WTC11 (cell line): ENCODE measurements at places on chromosomes 16 and 17. TPM values are rescaled to one million over a fixed set of nuclear protein-coding genes. Genes with fewer than 3 reads are reported as not detected.

GRCh38 chr16:27620541-27620940, 70.6 kb downstream of the KATNIP start:
- no peak for DNase-seq
- no peaks in the 10 kb centered on the region for H3K27me3 ChIP-seq
- H3K36me3 ChIP-seq = peaks cover 7% of the 10 kb centered on the region; the same call in 1 of the 2 replicates
- H3K4me3 ChIP-seq = no peak overlapping the region
- H3K4me1 ChIP-seq = peaks cover 14% of the 10 kb centered on the region
- H3K27ac ChIP-seq = no peak overlapping the region

- H3K36me3 ChIP-seq = no peaks in the 10 kb centered on the region
- no peak overlapping the region for H3K27ac ChIP-seq
- no peak overlapping the region for H3K4me3 ChIP-seq
These were observed 30.8 kb upstream of the RBBP6 start for GRCh38 chr16:24508614-24509013.

- no peak for DNase-seq
- peaks cover 69% of the 10 kb centered on the region for H3K36me3 ChIP-seq
- no peaks in the 10 kb centered on the region for H3K27me3 ChIP-seq
- no peak overlapping the region for H3K27ac ChIP-seq
These were observed 16.8 kb downstream of the SMCR8 start for GRCh38 chr17:18331879-18332278.

DNA sequence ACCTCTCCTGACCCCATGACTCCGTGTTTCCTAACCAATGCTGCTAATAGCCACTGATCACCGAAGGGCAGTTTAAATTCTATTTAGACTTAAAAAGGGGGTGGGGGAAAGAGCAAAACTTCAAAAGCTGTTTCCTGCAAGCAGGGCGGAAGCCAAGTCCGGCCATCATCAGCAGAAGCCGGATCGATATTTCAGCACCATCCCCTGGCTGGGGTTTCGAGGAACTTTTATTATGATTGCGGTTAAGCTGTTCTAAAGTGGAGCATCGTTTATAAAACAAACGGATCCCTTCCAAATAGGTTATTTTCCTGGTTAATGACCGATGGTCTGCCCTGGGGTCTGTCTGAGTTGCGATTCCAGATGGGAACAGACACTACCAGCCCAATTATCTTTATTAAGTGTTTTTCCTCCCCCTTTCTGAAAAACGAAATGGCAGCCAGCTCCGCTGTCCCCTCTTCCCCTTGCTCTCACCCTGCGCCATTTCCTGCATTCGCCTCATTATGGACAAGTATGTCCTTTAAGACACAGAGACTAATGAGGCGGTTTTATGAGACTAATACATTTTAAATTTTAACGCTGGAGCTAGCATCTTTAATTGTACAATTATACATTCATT, 76.1 kb upstream of the IRX3 start:
- DNase-seq = no peak
- H3K36me3 ChIP-seq = no peaks in the 10 kb centered on the region
- no peak overlapping the region for H3K27ac ChIP-seq
- H3K4me1 ChIP-seq = peaks cover 50% of the 10 kb centered on the region
- H3K4me3 ChIP-seq = 0 out of 2 replicates have a peak overlapping the region, but pooled peaks have one; percentile 17
- H3K27me3 ChIP-seq = peaks cover 3% of the 10 kb centered on the region

- H3K27ac ChIP-seq = no peak overlapping the region
- no peak overlapping the region for H3K4me3 ChIP-seq
- no peaks in the 10 kb centered on the region for H3K27me3 ChIP-seq
- H3K36me3 ChIP-seq = peaks cover 28% of the 10 kb centered on the region
- no peak for DNase-seq
These were observed 13.7 kb upstream of the MNT start for GRCh38 chr17:2414446-2415064.

DNA sequence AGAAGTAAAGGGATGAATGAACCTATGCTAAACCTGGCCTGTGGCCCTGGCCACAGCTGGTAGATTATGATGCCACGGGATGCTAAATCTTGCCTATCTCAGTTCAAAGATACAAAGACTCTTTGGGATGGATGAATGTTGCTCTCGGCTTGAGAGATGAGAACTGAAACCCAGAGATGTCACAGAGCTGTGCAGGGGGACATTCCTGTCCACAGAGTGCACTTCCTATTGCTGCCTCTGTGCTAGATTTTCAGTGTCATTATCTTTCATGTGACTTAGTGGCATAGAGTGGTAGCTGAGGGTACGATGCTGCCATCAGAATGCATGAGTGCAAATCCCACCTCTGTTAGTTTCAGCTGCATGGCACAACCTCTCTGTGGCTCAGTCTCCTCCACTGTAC, 2.3 kb upstream of the MT1M start:
- H3K4me1 ChIP-seq = peaks cover 35% of the 10 kb centered on the region
- H3K27me3 ChIP-seq = peaks cover 100% of the 10 kb centered on the region
- no peak overlapping the region for H3K4me3 ChIP-seq

DNA sequence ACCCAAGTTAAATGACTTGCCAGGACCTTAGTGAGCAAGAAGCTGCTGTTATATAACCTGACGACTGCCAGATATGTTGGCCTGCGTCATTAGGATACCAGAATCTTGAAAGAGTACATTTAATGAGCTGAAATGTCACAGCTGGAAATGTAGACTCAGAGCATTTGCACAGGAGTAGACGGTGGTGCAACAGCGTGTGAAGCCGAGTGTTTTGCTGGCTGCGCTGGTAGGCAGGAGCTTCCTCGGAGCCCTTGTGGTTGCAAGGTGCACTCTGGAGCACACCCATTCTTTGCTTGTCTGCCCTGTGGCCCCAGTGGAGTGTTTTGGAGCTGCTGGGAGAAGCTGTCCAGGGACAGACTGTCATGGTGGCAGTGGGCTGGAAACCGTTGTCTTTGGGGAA, 79.3 kb downstream of the BANP start:
- peaks cover 37% of the 10 kb centered on the region for H3K36me3 ChIP-seq
- H3K27ac ChIP-seq = peak overlapping the region; percentile 88; the same call in 1 of the 2 replicates
- no peak for DNase-seq

DNA sequence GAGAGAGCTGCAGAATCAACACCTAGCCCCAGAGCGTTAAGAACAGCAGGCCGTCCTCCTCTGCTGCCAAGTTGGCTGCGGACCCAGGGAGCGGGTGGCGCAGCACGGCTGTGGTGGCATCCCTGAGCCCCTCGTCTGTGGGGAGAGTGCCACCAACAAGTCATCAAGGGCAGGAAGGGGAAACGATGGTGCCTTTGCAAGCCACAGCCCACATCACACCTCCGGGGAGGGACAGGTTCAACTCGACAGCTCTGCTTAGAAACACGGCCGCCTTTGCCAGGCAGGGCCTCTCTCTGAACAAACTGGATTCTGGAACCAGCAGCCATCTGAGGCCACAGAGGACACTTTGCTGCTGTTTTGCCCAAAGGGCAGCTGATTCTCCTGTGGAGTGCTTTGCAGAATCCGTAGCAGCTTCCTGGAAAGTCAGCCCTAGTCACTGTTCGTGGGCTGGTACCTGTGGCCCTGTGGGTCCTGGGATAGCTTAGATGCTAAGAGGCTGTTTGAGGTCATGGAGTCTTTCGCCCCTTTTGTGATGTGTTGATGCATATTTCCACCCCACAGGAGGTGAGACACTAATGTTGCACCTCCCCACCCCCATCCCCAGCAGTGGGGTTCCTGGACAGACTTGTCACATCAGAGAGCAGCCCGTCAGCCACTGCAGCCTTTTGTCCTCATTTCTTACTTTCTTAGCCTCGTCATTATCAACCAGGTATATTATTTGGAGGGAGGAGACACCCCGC, 270.6 kb downstream of the CPPED1 start:
- H3K4me1 ChIP-seq = no peaks in the 10 kb centered on the region
- DNase-seq = no peak
- H3K36me3 ChIP-seq = no peaks in the 10 kb centered on the region

DNA sequence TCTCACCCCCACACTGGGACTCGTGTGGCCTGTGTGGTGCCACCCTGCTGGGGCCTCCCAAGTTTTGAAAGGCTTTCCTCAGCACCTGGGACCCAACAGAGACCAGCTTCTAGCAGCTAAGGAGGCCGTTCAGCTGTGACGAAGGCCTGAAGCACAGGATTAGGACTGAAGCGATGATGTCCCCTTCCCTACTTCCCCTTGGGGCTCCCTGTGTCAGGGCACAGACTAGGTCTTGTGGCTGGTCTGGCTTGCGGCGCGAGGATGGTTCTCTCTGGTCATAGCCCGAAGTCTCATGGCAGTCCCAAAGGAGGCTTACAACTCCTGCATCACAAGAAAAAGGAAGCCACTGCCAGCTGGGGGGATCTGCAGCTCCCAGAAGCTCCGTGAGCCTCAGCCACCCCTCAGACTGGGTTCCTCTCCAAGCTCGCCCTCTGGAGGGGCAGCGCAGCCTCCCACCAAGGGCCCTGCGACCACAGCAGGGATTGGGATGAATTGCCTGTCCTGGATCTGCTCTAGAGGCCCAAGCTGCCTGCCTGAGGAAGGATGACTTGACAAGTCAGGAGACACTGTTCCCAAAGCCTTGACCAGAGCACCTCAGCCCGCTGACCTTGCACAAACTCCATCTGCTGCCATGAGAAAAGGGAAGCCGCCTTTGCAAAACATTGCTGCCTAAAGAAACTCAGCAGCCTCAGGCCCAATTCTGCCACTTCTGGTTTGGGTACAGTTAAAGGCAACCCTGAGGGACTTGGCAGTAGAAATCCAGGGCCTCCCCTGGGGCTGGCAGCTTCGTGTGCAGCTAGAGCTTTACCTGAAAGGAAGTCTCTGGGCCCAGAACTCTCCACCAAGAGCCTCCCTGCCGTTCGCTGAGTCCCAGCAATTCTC, 27.4 kb downstream of the STH start:
- peaks cover 28% of the 10 kb centered on the region for H3K4me1 ChIP-seq
- no peaks in the 10 kb centered on the region for H3K27me3 ChIP-seq
- peak overlapping the region; percentile 60; the same call in 1 of the 2 replicates for H3K27ac ChIP-seq
- no peak overlapping the region for H3K4me3 ChIP-seq
- DNase-seq = no peak

- DNase-seq = no peak
- H3K4me1 ChIP-seq = peaks cover 17% of the 10 kb centered on the region
- peaks cover 7% of the 10 kb centered on the region for H3K36me3 ChIP-seq
- H3K27me3 ChIP-seq = no peaks in the 10 kb centered on the region
- H3K27ac ChIP-seq = peak overlapping the region; percentile 11; the same call in 1 of the 2 replicates
These were observed 1.7 kb downstream of the RPH3AL start for GRCh38 chr17:350706-351448.

- H3K27me3 ChIP-seq = no peaks in the 10 kb centered on the region; the same call in 1 of the 2 replicates
- peaks cover 63% of the 10 kb centered on the region for H3K4me1 ChIP-seq
- DNase-seq = peak; percentile 23
- no peak overlapping the region; the same call in 1 of the 2 replicates for H3K4me3 ChIP-seq
- H3K27ac ChIP-seq = no peak overlapping the region
These were observed 63.7 kb upstream of the LYRM9 start for GRCh38 chr17:27956601-27957445.

DNA sequence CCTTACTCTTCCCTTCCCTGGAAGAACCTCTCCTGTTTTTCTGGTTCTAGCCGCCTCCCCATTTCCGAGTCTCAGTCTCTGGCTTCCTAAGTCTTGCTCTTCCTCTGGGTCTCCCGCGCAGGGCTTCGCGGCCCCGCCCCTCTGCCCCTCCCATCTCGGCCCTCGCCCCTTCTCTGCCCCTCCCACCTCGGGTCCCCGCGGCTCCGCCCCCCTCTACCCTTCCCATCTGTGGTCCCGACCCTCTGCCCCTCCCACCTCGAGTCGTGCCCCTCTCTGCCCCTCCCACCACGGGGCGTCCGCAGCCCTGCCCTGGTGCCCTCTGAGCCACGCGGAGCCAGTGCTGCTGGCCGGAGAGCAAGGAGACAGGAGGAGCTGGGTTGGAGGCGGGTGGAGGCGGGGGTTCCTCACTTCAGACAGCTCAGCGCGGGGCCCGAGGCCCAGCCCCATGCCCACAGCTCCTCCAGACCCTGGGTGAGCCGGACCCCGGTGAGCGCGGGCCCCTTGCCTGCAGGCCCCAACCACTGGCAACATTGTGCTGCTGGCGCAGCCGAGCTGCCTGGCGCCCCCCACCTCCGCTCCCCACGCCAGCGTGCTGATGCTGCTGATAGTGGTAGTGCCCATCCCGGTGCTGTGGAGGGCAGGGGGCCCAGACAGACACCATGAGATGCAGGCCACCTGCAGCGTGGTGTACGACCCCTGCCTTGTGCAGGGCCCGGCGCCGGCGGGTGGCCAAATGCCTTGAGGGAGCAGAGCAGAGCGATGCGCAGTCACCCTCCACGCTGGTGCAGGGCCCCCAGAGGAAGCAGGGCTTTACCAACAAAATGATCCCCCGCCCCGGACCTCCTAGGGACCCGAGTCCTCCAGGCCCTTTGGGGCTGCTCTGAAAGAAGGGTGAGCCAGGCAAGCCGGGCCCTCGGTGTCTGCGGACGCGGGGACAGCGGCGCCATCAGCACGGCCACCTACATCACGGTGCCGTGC, 2115.3 kb downstream of the TP53TG3F start:
- H3K27ac ChIP-seq = no peak overlapping the region
- H3K4me3 ChIP-seq = no peak overlapping the region
- DNase-seq = no peak
- H3K36me3 ChIP-seq = peaks cover 71% of the 10 kb centered on the region

GRCh38 chr17:44222112-44222869, 2.8 kb upstream of the UBTF start:
- H3K4me1 ChIP-seq = peaks cover 12% of the 10 kb centered on the region
- peaks cover 3% of the 10 kb centered on the region; the same call in 1 of the 2 replicates for H3K36me3 ChIP-seq
- peak; percentile 69 for DNase-seq

GRCh38 chr16:53945996-53946395, 242.0 kb downstream of the FTO start:
- H3K27ac ChIP-seq = no peak overlapping the region
- no peak for DNase-seq
- H3K4me1 ChIP-seq = 0 out of 2 replicates have a peak, but pooled peaks cover 6% of the 10 kb centered on the region
- no peaks in the 10 kb centered on the region for H3K27me3 ChIP-seq

GRCh38 chr17:68127914-68128313, 92.4 kb downstream of the KPNA2 start:
- DNase-seq = no peak
- H3K36me3 ChIP-seq = peaks cover 3% of the 10 kb centered on the region
- H3K27me3 ChIP-seq = no peaks in the 10 kb centered on the region

- peaks cover 7% of the 10 kb centered on the region for H3K4me1 ChIP-seq
- no peaks in the 10 kb centered on the region for H3K27me3 ChIP-seq
- H3K27ac ChIP-seq = no peak overlapping the region
- no peak overlapping the region for H3K4me3 ChIP-seq
- H3K36me3 ChIP-seq = no peaks in the 10 kb centered on the region
- DNase-seq = no peak
These were observed 128.4 kb downstream of the WWOX start for GRCh38 chr16:78227855-78228254.

- H3K27ac ChIP-seq = no peak overlapping the region
- no peak for DNase-seq
- H3K4me3 ChIP-seq = no peak overlapping the region
- no peaks in the 10 kb centered on the region for H3K36me3 ChIP-seq
- H3K27me3 ChIP-seq = no peaks in the 10 kb centered on the region
- peaks cover 4% of the 10 kb centered on the region for H3K4me1 ChIP-seq
These were observed 57.9 kb downstream of the BRIP1 start for GRCh38 chr17:61805399-61805798.

Gene MMP25
- 41.2 to 49.0 TPM (median 43.3 TPM) in 3 replicates for total RNA-seq

Gene IRX3
- 1.1 to 2.2 TPM (median 1.6 TPM) in 3 replicates for total RNA-seq

Gene USP31
- total RNA-seq = 13.3 to 17.4 TPM (median 13.7 TPM) in 3 replicates

Gene ETV4
- total RNA-seq = 147 to 195 TPM (median 147 TPM) in 3 replicates

Gene SLFN12L
- 0.07 to 0.16 TPM (median 0.13 TPM) in 3 replicates for total RNA-seq

Gene PPL
- 28.5 to 29.6 TPM (median 28.7 TPM) in 3 replicates for total RNA-seq

Gene SHBG
- 0.83 to 1.2 TPM (median 1.1 TPM) in 3 replicates for total RNA-seq
